ENCODE measurements at places on chromosomes 12 and 14.

- peak; percentile 45 for DNase-seq
These were observed 4.7 kb downstream of the CLEC2D start for GRCh38 chr12:9674226-9674590.

DNA sequence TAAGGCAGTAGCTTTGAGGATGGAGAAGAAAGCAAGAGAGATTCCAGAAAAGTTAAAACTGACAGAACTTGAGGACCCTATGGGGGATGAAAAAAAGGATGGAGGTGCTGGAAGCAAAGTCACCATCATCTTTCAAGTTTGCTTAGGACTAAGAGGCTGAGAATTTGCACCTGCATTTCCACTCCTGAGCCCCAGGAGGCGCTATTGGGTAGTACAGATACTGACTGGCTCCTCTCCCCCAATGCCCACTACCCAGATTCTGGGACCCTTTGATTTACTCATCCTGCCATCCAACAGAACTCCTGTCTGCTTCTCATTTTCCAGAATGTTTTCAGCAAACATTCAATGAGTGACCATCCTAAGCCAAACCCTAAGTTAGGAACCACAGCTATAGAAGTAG lies 34.0 kb upstream of the CMKLR1 start:
- no peak for DNase-seq

DNA sequence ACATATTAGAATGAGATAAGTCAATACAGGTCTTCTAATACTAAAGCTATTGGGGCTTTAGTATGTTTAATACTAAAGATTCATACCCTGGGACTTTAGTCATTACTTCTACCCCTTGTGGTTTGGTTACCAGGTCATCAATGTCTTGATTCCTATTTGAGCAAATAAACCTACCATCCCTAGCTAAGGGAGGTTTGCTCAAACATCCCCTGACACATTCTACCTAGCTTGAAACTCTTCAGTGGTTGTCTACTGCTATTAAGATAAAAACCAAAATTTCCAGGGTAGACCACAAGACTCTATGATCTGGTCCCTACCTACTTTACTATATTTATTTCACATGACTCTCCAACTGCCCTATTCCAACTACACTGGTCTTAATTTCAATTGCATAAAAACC lies 7.3 kb upstream of the C2CD5 start:
- DNase-seq = no peak

GRCh38 chr12:23185346-23185745 lies 560.4 kb downstream of the ETNK1 start:
- DNase-seq = no peak

DNA sequence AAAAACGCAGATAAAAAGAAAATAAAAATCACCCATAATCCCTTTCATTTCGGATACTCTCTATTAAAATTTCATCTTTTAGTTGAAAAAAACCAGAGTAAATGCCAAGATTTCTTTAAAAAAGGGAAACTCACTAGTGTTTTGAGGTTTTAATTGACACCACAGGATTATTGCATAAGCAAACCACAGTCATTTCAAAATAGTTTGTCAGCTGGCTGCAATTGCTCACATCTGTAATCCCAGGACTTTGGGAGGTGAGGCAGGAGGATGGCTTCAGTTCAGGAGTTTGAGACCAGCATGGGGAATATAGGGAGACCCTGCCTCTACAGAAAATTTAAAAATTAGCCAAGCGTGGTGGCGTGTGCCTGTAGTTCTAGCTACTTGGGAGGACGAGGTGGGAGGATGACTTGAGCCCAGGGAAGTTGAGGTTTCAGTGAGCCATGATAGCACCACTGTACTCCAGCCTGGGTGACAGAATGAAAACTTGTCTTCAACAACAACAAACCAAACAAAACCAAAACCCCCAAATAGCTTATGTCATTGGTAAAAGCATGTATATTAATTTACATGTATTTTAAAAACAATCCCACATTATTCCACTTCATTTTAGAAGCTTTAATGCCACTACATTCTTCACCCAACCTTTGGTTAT lies 48.8 kb downstream of the SYNE2 start:
- DNase-seq = no peak

Measured in CD4-positive, alpha-beta T cell treated with Interleukin-15 for 4 hours (primary cell).